Right renal pelvis (tissue), 4 donors: ENCODE measurements at places on chromosomes 6 and 20. TPM values are rescaled to one million over a fixed set of nuclear protein-coding genes. Genes with fewer than 3 reads are reported as not detected.

GRCh38 chr20:36391456-36391855 is 85.3 kb downstream of the DLGAP4 start:
- no peak for DNase-seq

- no peak for DNase-seq
These were observed 260.5 kb downstream of the CENPW start for GRCh38 chr6:126600258-126600916.

GRCh38 chr20:61753316-61753942 is 312.3 kb downstream of the TAF4 start:
- DNase-seq: no peak

GRCh38 chr6:167566711-167567141 is 241.8 kb downstream of the TTLL2 start:
- DNase-seq: no peak

GRCh38 chr6:165846123-165846966 is 183.3 kb upstream of the PDE10A start:
- no peak for DNase-seq

- DNase-seq: no peak
These were observed 449.0 kb upstream of the MMS22L start for GRCh38 chr6:97732045-97732444.

- no peak for DNase-seq
These were observed 1.3 kb downstream of the TAPBP start for GRCh38 chr6:33312361-33313104.

GRCh38 chr6:27966044-27966443 is 9.0 kb downstream of the OR2B6 start:
- no peak for DNase-seq

DNA sequence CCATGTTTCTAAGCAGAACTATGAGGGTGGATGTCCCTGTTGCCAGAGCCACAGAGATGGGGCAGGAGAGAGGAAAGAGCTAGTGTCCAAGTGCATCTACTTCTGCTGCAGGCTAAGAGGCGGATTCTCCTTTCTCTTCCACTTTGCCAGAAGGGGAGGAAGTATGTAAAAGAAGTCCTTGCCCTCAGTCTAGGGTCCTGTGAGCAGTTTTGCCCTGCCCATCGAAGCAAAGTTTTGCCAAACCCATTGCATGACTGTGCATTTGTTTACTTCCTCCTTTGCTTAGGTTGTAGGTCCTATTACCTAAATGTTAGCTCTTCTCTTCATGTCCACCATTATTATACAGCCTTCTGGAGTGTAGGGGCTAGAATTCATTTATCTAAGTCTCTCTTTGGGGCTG is 106.2 kb upstream of the ARMC2 start:
- DNase-seq: no peak

GRCh38 chr20:49288784-49289696 is 11.2 kb upstream of the ZNFX1 start:
- no peak for DNase-seq

DNA sequence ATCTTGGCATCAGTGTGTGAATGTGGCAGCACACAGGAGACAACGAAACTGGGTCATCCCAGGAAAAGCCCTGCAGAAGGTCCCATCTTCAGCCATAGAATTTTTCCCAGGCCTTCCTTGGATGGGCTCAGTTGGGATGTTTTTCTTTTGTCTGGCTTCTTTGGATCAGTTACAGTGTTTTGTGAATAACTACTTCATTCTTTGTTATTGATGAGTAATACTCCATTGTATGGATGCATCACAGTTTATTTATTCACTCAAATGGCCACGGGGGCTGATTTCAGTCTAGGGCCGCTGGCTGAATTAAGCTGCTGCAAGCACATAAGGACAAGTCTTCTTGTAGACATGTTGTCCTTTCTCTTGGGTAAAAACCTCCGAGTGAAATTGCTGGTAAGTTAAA is 81.3 kb upstream of the CD93 start:
- DNase-seq: no peak

GRCh38 chr6:67190733-67191132 is 1444.3 kb upstream of the ADGRB3 start:
- no peak for DNase-seq

DNA sequence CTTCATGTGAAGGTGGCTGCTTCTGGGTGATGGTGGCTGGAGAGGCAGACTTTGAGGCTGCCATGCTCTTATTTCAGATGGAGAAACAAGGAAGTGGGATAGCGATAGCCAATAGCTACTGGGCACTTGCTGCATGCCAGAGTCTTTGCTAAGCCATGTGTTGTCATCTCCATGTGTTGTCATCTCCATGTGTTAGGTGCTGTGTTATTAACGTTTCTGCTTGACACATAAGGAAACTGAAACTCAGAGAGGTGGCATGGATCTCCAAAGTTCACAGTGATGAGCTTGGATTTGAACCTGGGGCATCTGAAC is 16.9 kb downstream of the KIAA1755 start:
- DNase-seq: no peak

DNA sequence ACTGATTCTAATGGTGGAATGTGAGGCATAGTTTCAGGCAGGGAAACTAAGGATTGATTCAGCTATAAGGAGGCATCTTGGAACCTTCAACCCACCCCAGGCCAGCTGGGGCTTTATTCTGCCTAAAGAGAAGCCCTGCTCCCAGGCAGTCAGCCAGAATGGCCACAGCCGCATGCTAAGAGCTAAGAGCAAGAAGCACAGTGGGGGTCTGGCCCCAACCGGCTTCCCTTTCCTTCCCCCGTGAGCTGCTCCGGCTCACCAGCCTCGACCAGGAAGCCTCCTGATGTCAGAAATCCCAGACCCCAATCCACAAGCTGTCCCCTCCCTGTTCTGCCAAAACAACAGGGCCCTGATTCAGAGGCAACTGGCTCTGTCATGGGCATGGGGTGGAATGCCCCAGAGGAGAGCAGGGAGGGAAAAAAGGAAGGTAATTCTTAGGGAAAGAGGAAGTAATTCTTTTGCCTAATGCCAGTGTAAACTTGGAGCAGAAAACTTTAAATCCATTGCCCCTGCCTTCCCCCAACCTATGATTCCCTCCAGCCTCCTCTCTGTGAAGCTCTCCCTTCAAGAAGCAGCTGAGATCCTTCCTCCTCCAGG is 6.9 kb downstream of the GRM4 start:
- no peak for DNase-seq

GRCh38 chr6:118506071-118506638 is 41.9 kb upstream of the PLN start:
- no peak for DNase-seq

DNA sequence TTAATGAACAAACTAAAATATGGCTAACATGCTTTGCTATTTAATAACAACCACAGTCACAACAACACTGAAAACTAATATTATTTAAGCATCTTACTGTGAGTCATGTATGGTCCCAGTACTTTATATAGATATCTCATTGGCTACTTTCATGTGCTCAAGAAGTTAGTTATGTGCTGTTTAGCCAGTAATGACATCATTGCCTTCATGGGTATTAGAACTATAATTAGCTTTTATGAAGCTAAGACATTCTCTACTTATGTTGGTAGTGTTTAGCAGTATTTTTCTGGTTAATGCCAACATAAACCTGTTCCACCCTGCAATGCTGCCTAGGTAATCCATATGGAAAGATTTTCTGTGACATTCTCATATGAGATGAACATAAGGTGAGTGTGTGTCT is 56.1 kb downstream of the ADGRG6 start:
- no peak for DNase-seq

- no peak for DNase-seq
These were observed 1.6 kb upstream of the ARMC2 start for GRCh38 chr6:108846628-108847027.

DNA sequence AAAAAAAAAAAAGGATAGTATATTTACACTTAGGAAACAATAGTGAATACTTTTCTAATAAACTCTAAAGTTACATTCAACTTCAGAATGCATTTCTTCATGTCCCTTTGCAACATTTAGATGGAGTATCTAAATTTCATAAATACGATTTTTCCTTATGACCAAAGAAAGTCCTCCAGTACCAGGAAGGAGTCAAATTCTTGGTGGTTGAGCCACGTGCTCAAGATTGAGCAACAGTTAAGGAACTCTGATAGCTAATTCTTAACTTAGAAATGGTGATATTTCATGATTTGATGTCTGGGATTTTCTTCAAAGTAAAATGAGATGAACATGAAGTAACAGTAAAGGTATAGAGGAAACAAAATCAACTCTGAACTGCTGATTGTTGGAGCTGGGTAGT is 92.7 kb downstream of the SASH1 start:
- DNase-seq: no peak

GRCh38 chr6:169895926-169896761 is 144.7 kb downstream of the ERMARD start:
- no peak for DNase-seq

GRCh38 chr20:2000285-2000684 is 6.4 kb upstream of the PDYN start:
- DNase-seq: no peak

- no peak for DNase-seq
These were observed 164.2 kb downstream of the NFATC2 start for GRCh38 chr20:51378171-51378928.

DNA sequence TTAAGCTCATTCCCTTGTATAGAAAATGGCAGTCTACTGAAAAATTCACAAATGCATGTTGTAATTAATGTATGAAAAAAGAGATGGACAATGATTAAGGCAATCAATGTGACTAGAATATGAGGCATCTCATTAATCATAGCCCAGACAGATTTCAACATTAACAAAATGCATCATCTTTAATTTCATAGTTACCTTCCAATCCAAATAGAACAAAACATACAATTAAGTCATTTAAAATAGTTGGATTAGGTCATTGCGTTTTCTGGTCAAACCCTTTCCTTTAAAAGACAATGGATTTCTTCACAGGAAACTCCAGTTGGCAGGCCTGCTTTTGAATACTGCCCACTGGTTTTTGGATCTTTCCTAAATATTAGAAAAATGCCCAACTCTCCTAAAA is 203.9 kb downstream of the HAO1 start:
- DNase-seq: no peak

GRCh38 chr6:52976149-52976548 is 18.9 kb downstream of the GSTA4 start:
- no peak for DNase-seq

- DNase-seq: no peak
These were observed 108.1 kb downstream of the BCKDHB start for GRCh38 chr6:80214436-80215022.

GRCh38 chr6:154319231-154319858 is 37.3 kb downstream of the IPCEF1 start:
- peak; percentile 72 for DNase-seq

DNA sequence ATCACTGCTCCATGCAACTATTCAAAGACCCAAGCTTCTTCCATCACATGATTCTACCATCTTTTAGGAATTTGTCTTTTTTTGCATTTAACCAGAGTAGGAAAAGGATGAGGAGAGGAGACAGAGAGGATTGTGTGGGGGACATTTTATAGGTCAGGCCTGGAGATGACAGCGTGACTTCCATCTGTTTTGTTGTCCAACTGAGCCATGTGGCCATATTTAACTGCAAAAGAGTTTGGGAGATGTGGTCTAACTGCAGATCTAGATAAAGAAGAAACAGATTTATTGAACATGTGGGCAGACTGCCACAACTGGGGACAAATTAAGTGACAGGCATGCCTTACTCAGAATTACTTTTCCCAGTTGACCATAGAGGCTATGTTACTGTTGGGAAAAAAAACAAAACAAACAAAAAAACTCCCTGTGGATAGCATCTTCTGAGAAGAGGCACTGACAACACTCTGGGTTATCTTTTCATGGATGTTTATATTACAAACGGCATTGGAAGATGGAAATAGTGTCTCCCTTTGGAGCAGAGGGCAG is 18.9 kb upstream of the MOCS1 start:
- DNase-seq: no peak

DNA sequence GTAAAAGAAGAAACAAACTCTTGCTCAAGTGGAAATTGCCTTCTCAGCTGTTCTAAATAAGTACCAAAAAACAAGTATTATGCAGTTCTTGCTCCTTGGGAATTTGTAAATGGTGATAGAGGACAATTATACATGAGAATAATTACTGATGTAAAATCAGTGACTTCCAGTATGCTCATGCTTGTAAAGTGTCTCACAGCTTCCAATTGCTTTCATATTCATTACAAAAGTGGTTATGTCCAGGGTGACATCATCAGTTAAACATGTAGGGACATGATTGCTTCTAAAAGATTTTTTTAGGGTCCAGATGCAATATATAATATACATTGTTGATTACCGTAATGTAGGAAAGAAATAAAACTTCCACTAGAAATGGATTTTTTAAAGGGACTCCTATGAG is 122.8 kb upstream of the B3GAT2 start:
- DNase-seq: no peak

DNA sequence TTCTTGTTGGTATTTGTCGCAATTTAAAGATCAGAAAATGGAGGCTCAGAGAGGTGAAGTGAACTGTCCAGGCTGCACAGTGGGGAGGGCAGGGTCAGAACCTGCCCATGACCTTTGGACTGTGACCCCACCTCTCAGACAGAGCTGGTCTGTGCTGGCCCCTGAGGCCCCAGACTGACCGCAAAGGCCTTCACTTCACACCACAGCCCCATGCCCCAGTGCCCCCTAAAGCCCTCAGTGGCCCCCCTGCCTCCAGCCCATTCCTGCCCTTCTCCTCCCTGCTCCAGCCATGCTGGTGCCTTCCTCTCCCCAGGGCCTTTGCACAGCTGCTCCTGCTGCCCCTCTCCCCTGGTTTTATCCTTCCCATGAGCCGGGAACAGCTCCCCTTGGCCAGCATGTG is 9.4 kb upstream of the RBBP8NL start:
- no peak for DNase-seq

- no peak for DNase-seq
These were observed 564.0 kb downstream of the CD109 start for GRCh38 chr6:74259981-74260380.

Gene HLA-DQB2
- polyA plus RNA-seq: not detected

Gene LST1
- polyA plus RNA-seq: 3.8 TPM

Gene C20orf141
- polyA plus RNA-seq: not detected

Gene SLC22A7
- polyA plus RNA-seq: 0.77 TPM

Gene WFDC2
- polyA plus RNA-seq: 215 TPM

Gene SUN5
- polyA plus RNA-seq: not detected

Gene GSTA3
- 0.52 TPM for polyA plus RNA-seq

Gene HSPA12B
- 13.3 TPM for polyA plus RNA-seq

Gene PRDM1
- polyA plus RNA-seq: 2.3 TPM

Gene PRR18
- polyA plus RNA-seq: 0.30 TPM

Gene MAK
- polyA plus RNA-seq: 1.6 TPM
